ENCODE measurements at places on chromosomes 2 and 18.

GRCh38 chr2:241820625-241821384 lies 11.8 kb downstream of the NEU4 start:
- no peak for DNase-seq

- no peak for DNase-seq
Observed at GRCh38 chr2:222307978-222308730, 9.4 kb upstream of the PAX3 start.

- no peak for DNase-seq
Observed at GRCh38 chr2:20496076-20496872, 49.4 kb downstream of the RHOB start.

GRCh38 chr2:68936427-68936826 lies 16.3 kb downstream of the GKN2 start:
- DNase-seq = no peak

- no peak for DNase-seq
Observed at GRCh38 chr2:165530-165929, 98.3 kb downstream of the SH3YL1 start.

GRCh38 chr18:76656925-76657827 lies 162.1 kb upstream of the ZNF516 start:
- DNase-seq = no peak

DNA sequence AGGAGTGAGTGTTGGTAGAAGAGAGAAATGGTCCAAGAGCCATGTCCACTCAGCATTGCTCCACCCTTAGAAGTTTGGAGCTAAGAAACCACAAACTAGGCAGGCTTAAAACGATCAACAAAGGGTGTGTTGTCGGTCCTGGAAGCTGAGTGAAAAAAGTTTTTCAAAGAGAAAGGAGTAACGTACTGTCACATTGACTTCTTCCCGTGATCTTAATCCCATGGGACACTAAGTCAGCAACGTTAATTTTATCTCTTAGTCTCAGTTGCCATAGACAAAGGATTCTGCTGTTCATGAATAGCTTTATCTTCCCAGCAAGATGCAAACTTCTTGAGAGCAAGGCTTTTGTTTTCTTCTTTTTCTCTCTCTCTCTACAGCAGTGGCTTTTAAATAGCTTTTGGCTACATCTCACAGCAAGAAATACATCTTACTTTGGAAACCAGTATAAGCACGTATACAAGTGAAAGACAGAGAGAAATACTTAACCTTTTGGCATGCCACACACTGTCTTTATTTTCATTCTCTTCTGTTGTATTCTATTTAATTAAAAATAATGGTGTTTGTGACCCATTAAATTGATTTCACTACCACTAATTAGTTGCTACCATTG lies 377.4 kb downstream of the TGIF1 start:
- no peak for DNase-seq

GRCh38 chr2:127420039-127420864 lies 2.0 kb downstream of the PROC start:
- no peak for DNase-seq

GRCh38 chr2:85713836-85714235 lies 19.7 kb downstream of the GNLY start:
- DNase-seq = no peak

- DNase-seq = no peak
Observed at GRCh38 chr2:105329197-105329554, 359 bp downstream of the TGFBRAP1 start.

DNA sequence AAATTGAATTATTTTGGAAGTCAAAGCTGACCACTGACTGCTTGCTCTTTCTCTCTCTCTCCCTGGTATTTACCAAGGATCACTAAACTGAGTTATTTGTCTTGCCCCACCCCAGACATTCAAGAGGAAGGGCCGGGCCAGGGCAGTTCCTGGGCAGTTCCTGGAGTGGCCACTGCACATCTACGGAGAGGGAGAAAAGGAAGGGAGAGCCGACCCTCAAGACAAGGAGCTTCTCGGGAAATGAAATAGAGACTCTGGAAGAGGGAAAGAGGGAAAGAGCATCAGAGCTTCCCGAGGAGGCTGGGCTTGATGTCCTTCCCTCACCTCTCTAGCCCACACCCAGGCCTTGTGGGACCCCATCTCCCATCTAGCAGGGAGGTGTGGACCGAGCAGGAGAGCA lies 83.1 kb downstream of the SEPTIN10 start:
- DNase-seq = no peak

- DNase-seq = no peak
Observed at GRCh38 chr2:121890041-121890440, 134.6 kb downstream of the TSN start.

GRCh38 chr18:33560686-33561370 lies 17.2 kb upstream of the ASXL3 start:
- no peak for DNase-seq

GRCh38 chr2:106537047-106537446 lies 49.9 kb downstream of the CD8B2 start:
- peak; percentile 32 for DNase-seq

DNA sequence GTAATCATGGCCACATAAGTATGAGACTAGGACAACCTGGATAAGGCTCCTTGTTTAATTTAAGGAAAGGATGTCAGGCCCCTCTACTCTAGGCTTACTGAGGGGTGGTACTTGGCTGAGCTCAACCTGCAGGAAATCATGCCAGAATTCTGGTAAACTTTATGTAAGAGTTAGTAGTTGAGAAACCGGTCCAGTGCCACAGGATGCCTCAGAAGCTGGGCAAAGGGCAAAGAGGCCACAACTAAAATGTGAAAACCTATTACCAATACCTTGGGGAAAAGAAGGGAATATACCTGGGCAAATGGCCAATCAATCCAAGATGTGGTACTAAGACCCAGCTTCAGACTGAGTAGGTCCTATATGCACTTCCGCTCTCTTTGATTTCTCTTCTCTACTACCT lies 86.7 kb downstream of the ITSN2 start:
- DNase-seq = no peak

- peak; percentile 39 for DNase-seq
Observed at GRCh38 chr18:24014986-24015638, 558 bp downstream of the TTC39C start.

- DNase-seq = no peak
Observed at GRCh38 chr18:48504819-48505218, 34.0 kb upstream of the CTIF start.

DNA sequence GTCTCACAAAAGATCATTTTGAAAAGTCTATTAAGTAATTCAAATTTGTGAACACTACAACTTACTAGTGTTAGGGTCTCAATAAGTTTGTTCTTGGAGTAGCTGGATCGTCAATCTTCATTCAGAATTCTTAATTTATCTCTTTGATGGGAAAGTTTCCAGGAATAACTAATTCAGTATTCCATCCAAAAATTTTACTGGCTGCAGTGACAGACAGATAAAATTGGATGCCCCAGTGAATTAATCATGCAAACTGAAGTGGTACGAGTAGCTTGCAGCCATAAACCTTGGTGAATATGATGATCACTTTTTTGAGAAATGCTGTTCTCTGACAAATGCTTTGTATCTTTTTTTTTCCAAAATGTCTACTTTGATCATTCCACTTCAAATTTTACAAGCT lies 112.8 kb downstream of the LYPD6 start:
- DNase-seq = no peak

DNA sequence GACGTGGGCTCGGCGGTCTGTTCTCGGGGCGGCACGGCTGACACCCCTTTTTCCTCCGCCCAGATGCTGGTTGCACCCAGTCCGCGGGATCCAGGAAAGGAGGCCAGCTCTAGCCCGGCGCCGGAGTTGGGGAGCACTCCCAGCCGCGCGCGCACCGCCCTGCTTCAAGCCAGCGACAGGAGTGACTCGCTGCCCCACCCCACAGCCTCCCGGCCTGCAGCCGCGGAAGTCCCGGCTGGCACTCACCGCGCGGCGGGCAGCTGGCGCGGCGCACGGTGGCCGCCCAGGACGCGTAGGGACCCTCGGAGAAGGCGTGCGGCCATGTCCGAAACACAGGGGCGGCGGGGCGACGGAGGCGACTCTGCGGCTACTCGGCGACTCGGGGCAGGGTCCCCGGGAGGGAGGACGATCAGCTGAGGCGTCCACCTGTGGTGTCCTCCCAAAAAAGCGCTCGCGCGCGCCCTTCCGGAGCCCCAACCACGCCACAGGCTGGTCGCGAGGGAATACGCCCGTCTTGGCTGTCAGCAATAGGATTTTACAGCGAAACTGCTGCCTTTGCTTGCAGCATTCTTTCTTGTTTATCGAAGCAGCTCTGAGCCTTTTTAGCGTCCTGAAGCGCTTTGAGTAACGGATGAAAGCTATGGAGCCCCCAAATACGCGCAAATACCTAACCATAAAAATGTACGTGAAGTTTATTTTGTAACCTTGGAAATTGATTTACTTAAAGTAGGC lies at the start of gene ACADL:
Gene ACADL (minus strand): TSS at position 507 of the 732 bp plus-strand sequence. CDS start 184 bp downstream, at position 323.
- no peak for DNase-seq

GRCh38 chr2:168369031-168369430 lies 87.0 kb upstream of the CERS6 start:
- DNase-seq = no peak

DNA sequence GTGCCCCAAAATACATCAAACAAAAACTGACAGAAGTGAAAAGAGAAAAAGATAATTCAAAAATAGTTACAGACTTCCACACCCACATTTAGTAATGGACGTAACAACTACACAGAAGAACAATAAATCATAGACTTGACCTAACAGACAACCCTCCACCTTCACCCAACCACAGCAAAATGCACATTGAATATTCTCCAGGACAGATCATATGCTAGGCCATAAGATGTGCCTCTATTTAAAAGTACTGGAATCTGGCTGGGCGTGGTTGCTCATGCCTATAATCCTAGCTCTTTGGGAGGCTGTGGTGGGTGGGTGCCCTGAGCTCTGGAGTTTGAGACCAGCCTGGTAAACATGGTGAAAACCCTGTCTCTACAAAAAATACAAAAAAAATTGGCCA lies 20.0 kb downstream of the SLC66A2 start:
- no peak for DNase-seq

- no peak for DNase-seq
Observed at GRCh38 chr2:23600346-23600745, 215.4 kb downstream of the KLHL29 start.

GRCh38 chr2:66283787-66284186 lies 151.1 kb upstream of the MEIS1 start:
- no peak for DNase-seq

GRCh38 chr2:46329340-46329739 lies 32.1 kb downstream of the EPAS1 start:
- no peak for DNase-seq

- DNase-seq = no peak
Observed at GRCh38 chr2:166934817-166935216, 46.5 kb downstream of the XIRP2 start.

- no peak for DNase-seq
Observed at GRCh38 chr18:31039426-31039825, 3.1 kb downstream of the DSC3 start.

DNA sequence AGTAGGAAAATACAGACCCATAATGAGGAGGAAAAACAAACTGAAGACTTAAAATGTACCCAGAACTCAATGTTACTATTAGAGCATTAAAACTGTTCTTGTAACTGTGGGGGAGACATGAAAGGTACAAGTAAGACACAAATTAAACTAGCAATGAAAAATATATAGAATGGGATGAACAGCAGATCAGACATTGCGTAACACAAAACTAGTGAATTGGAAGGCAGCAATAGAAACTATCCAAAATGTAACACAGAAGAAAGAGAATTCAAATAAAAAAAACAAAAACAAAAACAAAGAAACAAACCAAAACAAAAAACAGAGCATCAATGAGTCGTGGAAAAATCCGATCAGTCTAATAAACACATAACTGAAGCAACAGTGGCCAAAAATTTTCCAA lies 127.1 kb upstream of the CNGA3 start:
- no peak for DNase-seq

DNA sequence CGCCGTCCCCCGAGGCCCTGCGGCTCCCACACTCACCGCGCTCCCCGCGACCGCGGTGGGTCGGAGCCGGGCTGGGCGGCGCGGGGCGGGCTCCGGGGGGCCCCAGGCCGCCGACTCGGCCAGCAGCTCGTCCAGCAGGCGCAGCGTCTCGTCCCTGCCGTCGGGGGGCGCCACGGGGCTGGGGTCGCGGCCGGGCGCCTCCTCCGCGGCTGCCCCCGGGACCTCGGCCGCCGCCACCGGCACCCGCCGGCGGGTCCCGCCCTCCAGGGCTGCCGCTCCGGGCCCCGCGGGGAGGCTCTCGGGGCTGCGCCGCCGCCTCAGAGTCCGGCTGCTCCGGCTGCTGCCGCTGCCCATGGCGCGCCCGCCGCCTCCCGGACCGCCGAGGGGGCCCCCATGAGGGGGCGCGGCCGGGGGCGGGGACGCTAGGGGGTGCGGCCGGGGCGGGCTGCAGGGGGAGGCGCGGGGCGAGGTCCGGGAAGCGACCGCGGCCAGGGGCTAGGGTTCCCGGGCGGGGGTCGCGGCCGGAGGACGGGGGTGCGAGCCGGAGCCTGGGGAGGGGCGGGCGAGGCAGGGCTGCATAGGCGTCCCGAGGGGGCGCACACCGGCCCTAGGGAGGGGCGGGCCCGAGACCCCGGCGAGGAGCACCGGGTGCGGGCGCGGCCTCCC lies at the start of gene CYS1:
Gene CYS1 (minus strand): TSS at position 542 of the 666 bp plus-strand sequence. CDS start 188 bp downstream, at position 354.
- DNase-seq = no peak

- no peak for DNase-seq
Observed at GRCh38 chr2:174738841-174739240, 25.4 kb downstream of the CHRNA1 start.

DNA sequence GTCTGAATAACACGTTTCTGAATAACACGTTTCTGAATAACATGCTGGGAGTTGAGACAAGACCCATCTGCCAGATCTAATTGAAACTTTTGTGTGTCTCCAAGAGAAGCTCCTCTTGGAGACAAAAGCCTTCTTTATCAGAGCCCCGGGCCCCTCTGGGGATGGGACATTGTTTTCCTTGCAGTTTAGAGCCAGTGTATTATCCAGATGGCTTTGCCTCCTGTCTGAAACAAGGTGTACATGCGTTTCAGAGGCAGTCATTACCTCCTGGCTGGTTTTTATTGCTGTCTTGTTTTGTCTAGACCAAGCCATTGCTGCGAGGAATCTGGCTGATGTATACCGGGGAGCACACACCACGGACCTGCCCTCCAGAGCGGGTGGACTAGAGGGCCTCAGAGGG lies 7.8 kb downstream of the FOSL2 start:
- peak; percentile 3 for DNase-seq
